ENCODE measurements at places on chromosomes 7 and 10.

DNA sequence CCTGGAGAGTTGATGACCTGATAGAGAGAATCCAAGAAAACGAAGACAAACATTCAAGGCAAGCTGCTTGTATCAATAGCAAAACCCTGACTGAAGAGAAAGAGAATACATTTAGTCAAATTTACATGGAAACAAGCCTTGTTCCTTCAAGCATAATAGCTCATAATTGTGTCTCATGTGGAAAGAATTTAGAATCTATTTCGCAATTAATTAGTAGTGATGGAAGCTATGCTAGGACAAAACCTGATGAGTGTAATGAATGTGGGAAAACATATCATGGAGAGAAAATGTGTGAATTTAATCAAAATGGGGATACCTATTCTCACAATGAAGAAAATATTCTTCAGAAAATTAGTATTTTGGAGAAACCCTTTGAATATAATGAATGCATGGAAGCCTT lies 18.0 kb downstream of the RBAK start:
- DNase-seq = no peak

GRCh38 chr10:4813023-4813422 lies 13.0 kb upstream of the AKR1E2 start:
- DNase-seq = no peak

DNA sequence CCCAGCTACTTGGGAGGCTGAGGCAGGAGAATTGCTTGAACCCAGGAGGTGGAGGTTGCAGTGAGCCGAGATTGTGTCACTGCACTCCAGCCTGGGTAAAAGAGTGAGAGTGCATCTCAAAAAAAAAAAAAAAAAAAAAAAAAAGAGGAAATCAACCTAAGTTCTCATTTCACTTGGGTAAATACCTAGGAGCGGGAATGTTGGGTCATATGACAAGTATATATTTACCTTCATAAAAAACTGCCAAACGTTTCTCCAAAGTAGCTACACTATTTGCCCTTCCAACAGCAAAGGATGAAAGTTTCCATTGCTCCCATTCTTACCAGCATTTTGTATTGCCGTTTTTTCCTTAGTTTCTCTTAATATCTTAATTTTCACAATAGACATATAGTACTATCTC lies 9.8 kb downstream of the P4HA1 start:
- no peak for DNase-seq

GRCh38 chr10:78650122-78650521 lies 418.6 kb upstream of the ZMIZ1 start:
- no peak for DNase-seq

DNA sequence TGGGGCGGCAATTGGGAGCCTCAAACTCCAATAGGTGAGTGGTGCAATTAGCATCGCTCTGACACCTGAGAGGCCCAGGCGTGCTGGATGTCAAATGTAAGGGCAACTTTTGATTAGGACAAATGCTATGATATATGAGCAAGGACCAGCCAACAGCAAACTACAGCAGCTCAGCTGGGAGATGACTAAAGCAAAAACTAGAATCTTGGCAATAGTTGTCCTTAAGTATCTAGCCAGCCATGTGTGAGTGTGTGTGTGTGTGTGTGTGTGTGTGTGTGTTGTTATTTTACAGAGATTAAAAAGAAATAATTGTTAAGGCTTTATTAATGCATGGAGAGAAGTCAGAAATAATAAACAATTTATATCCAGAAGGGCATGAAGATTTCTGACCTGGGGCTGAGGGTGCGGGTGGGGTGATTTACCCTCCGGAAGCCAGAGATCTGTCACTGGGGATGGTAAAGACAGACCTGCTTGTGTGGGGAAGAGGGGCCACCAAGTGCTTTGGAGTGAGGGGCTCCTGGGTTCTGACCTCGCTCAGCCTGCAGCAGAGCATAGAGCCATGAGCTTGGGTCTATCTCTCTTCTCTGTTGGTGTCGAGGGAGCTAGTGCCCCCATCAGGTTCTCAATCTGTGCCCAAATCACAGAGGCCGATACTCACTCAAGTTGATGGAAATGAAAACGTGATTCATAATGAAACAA lies 77.3 kb downstream of the EMX2 start:
- no peak for DNase-seq

DNA sequence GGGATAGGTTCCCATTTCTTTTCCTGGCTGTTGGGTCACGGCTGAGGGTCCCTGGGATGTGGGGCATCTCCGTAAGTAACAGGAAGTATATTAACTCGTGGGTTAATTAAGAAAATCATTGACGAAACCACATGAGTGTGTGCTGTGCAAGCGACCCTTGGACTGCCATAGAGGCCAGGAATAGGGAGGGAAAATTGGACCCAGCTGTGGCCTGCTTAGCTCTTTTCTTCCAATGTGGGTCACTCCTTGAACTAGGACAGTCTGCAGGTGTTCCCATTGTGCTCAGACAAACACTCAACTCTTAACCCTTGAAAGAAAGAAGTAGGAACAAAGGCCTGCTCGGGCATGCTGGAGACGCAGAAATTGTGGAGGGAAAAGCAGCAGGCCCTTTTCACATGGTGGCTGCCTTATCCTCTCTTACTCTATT lies 25.6 kb upstream of the PLEKHA1 start:
- no peak for DNase-seq

GRCh38 chr10:101358706-101359300 lies 4.8 kb downstream of the BTRC start:
- DNase-seq = no peak

- DNase-seq = no peak
These were observed 2.0 kb downstream of the MUC12 start for GRCh38 chr7:100971111-100972001.

DNA sequence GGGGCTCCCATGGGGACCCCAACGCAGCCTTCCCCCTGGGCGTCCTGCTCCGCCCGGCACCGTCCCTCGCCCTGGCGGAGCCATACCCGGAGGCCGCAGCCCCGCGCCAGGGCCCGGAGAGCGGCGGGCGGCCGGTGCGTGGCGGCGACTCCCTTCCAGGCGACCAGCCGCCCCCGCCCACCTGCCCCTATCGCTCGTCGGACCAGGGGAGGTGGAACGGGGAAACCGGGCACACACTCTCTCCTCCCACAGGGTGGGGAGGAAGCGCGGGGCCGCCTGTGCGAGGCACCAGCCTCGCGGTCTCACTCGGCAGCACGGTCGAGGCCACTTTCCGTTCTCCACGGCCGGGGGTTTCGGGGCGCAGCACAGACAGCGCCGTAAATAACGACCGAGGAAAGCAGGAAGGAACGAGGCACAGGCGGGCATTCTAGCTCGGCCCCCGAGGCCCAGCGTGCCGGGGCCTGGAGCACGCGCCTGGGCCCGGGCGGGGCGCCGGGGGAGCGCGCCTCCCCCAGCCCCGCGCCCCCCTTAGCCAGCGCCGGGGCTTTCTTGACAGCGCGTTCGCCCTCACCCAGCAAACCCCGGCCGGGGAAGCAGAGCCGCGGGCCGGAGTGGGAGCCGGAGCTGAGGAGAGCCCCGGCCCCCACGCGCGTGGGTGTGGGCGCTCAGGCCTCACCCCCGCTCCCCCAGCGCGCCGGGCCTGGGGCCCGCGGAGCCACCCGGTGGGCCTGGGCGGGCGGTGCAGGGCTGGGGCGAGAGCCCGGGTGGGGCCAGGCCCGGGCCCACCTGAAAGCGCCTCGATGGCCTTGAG lies 936 bp downstream of the IGF2BP3 start:
- DNase-seq = peak; percentile 54

GRCh38 chr10:119348106-119348505 lies 140.7 kb downstream of the GRK5 start:
- no peak for DNase-seq

GRCh38 chr7:156347132-156347531 lies 293.4 kb upstream of the RNF32 start:
- DNase-seq = no peak

- no peak for DNase-seq
These were observed 29.9 kb downstream of the DPCD start for GRCh38 chr10:101617824-101618568.

- no peak for DNase-seq
These were observed 104.7 kb downstream of the LSM5 start for GRCh38 chr7:32385316-32385956.

Measured in activated T-cell treated with anti-CD3 and anti-CD28 coated beads, Interleukin-2, amount 50 U/mL, for 48 hours (primary cell).